CD4-positive, alpha-beta T cell treated with Interleukin-2 at 100 ng/mL for 4 hours (primary cell): ENCODE measurements at places on chromosomes 1 and 21.
A peak's percentile ranks its signal among the peaks of the same experiment; 100 is the strongest.

DNA sequence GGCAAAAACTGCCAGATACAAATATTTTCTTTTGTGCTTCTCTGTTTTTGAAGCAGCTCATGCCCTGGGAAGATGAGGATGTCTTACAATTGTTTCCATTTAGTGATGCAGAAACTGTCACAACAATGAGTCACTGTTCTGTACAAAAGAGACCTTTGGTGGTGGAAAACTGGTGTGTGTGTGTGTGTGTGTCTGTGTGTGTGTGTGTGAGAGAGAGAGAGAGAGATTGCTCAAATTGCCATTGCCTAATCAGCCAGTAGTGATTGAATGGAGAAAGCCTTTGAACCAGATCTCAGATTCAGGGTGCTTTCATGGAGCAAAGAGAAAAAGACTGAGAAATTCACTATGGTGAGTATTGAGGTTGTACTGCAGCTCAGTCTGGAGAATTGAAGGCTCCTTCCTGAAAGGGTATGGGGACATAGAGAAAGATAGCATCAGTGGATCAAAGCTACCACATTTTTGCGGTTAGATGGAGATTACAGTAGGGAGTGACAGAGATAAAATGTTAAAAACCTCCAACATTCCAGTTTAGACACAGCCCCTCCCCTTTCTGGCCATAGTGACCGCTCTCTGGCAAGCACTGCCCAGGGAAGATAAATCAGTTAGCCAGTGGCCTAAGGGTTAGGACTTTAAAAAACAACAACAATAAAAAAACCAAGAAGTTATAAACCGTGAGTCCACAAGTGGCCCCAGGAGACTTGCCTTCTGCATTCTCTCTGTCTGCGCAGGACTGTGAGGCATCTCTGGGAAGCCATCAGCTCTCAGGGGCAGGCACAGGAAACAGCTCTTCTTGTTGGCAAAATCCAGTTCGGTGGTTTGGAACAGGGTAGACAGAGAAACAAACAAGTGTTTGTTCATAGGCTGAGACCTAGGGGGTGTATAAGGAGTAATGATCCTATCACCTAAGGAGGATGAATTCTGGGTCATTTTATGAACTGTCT, 406.5 kb downstream of the DUSP10 start:
- DNase-seq, result no peak

DNA sequence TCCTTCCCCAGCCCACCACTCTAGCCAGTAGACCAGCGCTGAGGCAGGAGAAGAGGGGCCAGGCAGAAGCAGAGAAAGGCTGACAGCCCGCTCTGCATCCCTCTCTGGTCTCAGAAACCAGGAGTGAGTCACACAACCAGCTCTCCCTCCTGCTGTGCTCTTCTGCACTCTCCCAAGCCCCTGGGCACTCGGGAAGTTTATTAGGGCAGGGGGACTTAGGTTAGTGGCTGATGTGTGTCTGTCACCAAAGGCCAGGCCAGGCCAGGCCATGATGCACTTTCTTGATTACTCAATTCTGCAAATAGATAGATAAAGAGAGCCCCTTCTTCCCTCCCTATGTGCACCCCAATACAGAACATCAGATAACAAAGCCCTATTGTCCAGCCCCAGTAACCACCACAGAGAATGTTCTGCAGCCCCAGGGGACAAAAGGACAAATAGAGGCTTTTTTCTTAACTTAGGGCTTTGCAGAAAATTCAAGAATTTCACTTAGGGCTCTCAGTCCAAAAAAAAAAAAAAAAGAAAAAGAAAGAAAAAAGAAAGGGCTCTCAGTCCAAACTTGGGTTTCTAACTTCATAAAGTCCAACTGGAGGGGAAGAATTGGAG, 52.9 kb upstream of the CNTN2 start:
- DNase-seq, result no peak

DNA sequence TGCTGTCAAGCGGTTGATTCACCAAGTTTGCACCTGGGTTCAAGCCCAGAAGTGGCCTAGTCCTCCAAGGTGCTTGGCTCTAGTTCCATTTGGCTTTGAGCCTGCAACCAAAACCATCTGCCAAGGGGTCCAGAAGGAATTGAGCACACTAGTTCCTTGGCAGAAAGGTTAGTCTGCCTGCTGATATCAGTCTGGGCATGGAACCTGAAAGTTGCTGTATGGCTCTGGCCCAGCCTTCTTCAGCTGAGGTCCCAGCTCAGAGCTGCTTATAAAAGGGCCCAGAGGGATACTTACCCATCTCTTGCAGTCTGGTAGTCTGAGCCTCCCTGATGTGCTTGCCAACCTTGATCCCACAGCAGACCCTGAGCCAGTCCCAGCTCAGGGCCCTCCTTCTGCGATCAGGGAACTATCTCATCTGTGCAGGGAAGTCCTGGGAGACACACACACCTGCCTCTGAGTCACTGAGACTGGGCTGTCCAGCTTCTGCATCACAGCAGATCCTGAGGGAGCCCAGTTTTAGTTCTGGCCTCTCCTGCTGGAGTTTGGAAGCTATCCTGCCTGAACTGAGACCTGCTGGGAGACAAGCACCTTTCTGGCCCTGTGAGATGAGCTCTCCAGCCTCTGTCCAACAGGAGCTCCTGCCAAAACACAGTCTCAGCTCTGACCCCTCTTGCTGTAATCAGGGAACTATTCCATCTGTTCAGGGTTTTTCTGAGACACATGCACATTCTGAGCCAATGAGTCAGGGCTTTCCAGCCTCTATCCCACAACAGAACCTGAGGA, 75.8 kb downstream of the CTH start:
- DNase-seq, result no peak

- no peak for DNase-seq
Measured at GRCh38 chr1:197393105-197393504, 125.1 kb downstream of the CRB1 start.

DNA sequence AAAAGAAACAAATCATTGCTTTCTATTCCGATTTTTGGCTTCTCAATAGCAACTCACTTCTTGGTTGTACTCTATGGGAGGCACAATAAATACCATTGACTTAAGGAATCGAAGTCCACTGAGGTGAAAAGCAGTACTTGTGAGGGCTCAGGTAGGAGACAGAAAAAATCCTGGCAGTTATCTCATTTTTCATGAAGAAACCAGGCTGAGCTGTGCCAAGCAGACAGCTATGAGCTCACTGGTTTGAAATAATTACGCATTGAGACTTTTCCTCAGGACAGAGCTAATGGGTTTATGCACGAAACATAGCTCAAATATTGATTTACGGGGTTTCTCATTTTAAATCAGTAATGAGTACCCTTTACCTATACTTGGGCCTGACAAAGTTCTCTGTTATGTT, 18.5 kb downstream of the COLGALT2 start:
- DNase-seq, result no peak

DNA sequence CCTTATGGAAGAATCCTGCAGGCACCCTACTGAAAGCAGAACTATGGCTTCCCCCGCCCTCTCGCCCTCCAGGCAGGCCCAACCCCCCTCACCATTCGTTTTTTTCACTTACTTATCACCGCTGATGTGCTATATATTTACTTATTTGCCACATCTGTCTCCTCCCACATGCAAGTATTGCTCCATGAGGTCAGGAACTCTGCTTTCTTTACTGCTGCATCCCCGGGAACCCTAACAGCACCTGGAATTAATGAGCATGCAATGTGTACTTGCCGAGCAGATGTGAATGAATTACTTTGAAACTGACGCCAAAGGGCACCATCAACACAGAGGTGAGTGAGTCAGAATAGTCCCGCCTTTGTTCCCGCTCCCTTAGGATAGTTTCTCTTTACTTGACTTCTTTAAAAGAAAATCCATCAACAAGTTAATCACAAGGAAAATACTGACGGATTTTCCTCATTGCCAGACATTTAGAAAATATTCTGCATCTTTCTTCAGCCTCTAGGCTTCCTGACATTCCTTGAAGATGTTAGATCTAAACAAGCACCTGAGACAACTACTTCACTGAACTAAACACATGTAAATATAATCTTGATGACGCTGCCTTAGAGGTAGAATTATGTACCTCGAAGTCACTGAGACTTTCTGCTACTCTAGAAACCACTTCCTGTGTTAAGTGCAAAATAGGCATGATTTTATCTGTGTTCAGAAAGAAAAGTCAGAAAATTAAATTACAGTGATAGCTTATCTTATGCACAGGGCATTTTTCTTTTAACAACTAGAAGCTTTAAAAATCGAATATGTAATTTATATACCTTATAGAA, 17.5 kb upstream of the RAB4A start:
- peak; percentile 69 for DNase-seq

GRCh38 chr1:241934866-241935265, 22.7 kb upstream of the BECN2 start:
- no peak for DNase-seq

DNA sequence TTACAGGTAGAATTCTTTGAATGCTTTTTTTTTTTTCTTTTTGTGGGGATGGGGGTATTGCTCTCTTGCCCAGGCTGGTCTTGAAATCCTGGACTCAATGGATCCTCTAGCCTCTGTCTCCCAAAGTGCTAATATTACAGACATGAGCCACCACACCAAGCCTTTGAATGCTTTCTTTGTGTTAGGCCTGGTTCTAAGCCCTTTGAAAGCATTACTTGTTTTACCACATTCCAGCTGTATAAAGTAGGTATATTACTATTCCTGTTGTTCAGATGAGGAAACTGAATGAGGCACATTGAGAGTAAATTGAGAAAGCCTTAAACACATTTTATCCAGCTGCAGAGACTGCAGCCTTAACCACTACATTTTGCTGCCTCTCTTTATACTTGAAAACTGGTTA, 841.8 kb upstream of the ADGRL4 start:
- DNase-seq, result no peak

GRCh38 chr1:54969879-54970278, 10.5 kb upstream of the TMEM61 start:
- DNase-seq, result no peak

GRCh38 chr1:27491748-27492700, 2.1 kb upstream of the WASF2 start:
- no peak for DNase-seq

GRCh38 chr1:8578936-8579335, 238.5 kb downstream of the RERE start:
- no peak for DNase-seq

DNA sequence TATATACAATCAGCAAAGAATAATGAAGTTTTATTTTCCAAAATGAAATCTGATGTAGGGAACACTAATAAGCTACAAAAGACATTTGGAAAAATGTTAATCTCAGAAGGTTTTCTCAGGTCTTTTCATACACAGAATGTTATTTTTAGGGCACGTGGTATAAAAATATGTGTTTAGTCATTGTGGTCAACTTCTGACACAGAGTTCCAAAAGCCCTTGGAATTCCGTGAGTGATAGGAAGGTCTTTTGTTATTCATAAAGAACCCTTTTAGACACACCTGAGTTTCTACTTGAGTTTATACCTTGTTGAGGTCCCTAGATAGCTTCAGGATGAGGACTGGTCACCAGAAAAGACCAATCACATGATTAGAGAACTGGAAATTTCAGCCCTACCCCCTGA, 277.6 kb upstream of the NCAM2 start:
- no peak for DNase-seq

- no peak for DNase-seq
Measured at GRCh38 chr1:53737648-53738204, 1.2 kb downstream of the GLIS1 start.

DNA sequence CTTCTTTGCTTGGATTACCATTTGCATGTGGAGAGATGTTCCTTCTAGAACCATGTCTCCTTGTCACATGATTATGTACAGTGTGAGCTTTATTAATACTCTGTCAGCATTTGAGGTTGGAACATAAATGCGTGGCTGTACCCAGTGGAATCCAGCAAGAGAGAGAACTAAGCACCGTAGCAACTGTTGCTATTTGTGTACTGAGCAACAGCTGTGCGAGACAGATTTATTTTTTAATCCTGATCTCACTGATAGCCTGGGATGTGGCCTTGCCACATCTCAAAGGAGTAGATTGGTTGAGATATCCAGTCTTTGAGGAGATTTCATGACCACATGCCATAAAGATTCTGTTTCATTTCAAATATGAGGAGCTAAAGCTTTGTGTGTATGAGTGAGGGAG, 43.4 kb downstream of the KIF1B start:
- no peak for DNase-seq

- DNase-seq, result peak; percentile 49
Measured at GRCh38 chr1:111647736-111648135, 28.1 kb downstream of the RAP1A start.

DNA sequence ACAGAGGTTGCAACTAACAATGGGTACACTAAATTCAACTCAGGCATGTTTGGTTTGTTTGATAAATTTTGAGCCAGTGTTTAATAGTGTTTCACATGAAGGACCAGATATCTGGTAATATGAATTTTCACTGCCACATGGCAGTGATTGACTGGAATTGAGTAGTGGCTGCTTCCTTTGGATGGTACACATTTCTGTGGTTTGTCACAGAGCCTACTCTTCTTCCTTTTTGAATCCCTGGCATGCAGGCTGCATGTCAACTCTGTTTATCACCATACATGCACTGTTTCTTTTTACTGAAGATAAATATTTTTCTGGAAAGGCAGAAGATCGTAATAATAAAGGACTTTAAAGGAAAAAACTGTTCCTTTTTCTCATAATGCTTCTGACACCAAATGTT, 35.5 kb downstream of the SDCCAG8 start:
- DNase-seq, result no peak

DNA sequence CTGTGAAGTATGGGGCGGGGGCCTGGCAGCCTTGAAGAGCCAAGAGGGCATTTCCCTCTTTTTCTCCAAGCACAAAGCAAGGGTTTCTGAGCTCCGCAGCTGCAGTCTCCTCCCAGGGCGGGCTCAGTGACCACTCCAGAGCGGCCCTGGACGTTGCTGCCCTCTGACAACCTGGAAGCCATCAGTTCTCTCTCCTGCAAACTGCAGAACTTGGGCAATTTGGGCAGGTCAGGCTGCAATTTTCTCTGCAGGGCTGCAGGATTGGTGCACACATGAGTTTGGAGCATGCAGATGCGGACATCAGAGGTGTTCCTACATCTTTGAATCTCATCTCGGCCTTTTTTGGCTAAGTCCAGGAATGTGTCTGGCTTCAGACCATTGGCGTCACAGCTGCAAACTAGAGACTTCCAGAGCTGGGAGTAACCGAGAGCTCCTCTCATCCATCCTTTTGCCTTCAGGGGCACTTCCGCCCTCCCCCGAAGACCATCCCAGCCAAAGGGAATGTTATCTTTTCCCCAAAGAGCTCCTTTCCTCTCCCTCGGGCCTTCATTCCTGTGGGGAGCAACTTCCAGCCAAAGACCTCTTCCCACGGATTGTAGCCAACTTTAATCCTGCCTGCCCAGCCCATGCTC, 139.6 kb upstream of the WNT4 start:
- no peak for DNase-seq

DNA sequence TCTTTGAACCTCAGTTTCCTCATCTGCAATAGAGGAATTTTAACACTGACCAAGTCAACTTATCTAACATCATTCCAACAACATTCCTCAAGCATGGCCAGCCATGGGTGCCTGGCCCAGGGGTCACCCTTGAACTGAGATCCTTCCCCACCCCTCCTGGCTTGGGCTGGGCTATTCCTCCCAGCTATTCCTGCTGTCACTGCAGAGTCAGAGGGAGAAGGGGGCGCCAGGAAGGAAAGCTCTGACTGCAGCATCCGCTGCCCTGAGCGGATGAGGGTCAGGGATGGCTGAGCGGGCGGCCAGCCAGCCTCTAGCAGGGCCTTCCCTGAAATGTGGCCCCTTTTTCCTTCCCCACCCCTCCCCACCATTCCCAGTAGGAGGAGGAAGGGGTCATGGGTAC, 3.1 kb downstream of the TINAGL1 start:
- DNase-seq, result no peak
